ENCODE measurements at places on chromosomes 6 and 20.

DNA sequence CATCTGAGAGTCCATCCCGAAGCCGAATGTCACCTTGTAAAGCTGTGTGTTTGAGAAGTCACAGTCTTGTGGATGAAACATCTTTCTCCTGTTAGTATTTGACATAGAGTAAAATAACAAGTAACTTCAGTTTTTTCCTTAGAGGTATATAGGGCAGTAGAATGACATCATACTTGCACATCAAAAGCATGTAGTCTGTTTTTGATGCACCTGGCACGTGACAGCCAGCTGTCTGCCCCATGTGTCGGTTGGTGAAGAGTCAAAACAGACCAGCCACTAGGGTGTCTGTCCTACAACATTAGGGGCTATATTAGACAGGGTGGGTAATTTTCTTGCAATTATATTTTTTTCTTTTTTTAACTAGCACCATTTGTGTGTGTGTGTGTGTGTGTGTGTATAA is 70.2 kb downstream of the SNX9 start:
- no peak for DNase-seq

DNA sequence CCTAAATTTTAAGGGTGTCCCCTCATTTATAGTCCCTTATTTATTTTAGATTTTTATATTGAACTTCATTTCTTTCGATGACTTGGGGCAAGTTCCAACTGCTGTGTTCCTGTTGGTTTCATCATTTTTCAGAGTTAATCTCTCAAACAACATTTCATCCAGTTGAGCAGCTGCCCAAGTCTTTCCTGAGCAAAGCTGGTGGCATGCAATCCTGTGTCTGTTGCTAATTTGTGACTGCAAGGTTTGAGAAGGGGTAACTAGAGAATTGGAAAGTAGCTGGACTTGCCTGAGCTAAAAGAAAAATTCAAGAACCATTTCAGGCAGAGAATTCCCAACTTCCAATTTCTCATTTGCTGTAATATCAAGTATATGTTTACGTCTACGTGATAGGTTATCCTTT is 881.5 kb upstream of the SLC35B3 start:
- DNase-seq, result no peak

DNA sequence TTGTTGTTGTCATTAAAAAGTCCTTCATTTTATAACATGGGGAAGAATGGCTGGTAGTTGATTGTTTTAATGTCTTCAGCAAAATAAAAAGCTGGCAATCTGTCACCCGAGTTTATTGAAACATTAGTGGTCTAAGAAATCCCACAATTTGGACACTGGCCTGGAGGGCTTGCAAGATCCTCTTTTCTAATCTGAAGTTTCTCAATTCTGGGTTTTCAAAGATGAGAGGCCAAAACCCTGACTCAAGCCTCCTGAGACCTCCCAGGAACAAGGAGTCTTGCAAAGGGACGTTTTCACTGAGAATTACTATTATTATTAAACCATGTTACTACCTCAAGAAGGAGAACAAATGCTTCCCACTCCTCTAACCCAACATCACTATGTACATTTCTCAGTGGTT is 19.5 kb downstream of the MAP1LC3A start:
- DNase-seq, result no peak

DNA sequence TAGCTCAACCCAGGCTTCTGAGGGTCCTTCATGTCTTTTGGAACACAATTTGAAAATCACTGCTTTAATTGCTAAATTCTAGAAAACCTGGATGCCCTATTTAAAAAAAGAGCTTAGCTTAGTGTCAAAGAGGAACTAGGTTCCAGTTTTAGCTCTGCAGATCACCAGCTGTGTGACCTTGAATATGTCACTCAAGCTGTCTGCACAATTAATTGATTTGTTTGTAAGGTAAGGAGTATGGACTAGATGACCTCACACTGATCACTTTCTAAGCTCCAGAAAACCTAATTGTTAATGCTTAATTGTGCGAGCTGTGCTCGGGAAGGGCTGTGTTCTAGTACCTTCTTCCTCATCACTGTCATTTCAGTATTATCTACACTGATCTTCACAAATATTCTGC is 26.2 kb downstream of the UTRN start:
- DNase-seq, result no peak

- no peak for DNase-seq
Observed at GRCh38 chr6:45031601-45032000, 296.5 kb upstream of the RUNX2 start.

DNA sequence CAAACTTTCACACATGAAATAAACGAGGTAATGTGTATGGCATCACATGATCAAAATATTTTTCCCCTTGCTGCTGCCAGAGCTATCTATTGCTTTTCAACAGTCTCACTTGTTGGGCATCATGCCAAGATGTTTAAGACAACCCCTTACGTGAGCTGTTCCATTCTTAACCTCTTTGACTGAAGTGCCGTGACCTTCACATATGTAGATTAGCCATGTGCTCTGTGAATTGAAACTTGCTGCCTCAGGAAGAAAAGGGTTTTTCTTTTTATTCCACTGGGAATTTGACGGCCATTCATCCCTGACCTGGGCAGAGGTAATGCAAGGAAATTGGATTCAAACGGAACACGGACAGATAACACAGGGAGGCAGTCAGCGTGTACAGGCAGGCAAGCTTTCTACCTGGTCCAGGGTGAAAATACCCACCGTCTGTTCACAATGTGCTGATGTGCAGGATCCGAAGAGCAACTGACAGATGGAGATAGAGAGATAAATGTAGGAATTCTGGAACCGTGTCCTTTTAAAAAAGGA is 14.2 kb downstream of the ARID1B start:
- no peak for DNase-seq
